ENCODE measurements at places on chromosomes 1 and 21.

GRCh38 chr1:16031551-16031950 lies 9.7 kb downstream of the CLCNKA start:
- no peak for DNase-seq

GRCh38 chr1:170700842-170701615 lies 37.1 kb downstream of the PRRX1 start:
- no peak for DNase-seq

DNA sequence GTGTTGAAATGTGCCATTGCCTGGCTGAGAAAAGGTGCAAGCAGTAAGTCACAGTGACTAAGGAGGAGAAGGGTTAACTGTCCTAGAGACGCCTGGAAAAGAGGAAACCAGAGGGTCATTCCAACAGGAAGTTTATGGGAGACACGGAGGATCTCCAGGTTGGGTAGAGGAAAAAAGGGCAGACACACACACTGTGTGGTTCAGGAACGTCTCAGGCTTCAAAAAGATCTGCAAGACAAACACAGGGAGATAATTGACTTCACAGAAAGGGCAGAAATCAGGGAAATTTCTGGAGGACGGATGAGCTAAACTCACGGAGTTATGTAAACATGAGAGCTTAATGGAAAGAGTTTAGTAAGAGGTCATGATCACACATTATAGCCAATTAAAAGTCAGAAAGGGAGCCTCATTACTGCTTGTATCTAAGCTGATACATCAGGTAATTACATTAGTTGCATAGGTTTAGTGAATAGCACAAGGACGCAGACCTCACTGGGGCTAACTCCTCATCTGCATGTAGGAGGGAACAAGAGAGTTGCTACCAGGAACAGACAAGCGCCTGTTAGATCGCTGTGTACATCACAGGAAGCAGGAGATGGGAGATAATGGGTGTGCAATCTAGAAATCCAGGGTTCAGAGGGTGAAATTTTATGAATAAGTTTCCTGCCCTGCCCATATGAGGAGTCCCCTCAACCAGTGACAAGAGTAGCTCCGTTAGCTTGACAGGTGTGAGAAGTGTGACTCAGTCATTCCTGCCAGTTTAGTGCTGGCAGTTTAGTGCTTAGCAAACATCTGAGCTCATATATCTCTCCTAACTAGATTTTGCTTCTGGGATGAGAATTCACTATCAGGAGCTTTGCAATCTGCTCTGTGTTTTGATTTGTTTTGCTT lies 96.6 kb upstream of the TNR start:
- DNase-seq = no peak

GRCh38 chr1:17688217-17688810 lies 66.8 kb upstream of the ACTL8 start:
- DNase-seq = no peak

GRCh38 chr1:173056365-173056764 lies 5.6 kb upstream of the TNFSF18 start:
- DNase-seq = no peak

DNA sequence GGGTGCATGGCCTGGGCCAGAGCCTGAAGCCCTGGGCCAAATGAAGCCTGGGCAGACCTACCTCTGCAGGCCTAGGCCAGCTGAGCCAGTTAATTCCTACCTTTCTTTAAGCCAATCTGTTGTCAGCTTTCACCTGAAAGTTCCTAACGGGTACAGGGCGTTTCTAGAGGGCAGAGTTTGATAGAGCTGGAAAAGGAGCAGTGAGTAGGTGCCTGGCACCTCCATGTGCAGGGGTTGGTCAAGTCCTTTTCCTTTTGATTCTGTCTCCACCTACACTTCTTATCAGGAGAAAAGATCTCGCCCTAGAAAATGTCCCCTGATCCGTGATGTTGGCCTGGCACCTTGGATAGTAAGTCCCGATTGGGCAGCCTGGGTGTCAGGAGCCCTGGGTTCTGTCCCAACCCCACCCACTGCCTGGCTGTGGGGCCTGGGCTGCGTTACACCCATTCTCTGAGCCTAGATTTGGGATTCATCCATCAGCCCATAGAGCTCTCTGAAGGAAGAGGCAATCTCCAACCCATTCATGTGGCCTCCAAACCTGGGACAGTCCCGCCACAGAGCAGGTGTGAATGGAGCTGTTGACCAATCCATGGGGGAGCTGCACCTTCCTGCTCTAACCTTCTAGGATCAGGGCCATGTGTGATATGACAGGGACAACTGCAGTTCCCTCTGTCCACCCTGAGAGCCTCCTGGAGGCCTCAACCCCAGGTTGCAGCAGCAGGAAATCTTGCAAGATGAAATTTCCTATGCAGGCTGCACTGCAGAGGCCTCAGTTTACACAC lies 304.3 kb downstream of the MATN1 start:
- DNase-seq = peak; percentile 41

DNA sequence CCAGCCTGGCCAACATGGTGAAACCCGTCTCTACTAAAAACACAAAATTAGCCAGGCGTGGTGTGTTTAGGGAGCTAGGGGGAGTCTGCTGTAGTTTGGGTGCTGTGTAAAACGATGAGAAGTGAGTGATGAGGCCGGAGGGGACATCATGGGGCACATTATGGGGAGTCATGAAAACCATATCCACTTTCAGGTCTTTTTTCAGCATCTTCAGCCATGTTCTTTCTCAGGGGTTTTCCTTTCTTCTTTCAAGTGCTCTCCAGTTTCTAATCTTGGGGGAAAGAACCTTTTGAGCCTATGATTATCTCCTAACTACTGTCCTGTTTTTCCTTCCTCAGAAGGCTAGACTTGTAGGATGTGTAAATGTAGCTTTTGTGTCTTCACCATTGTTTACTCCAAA lies 14.4 kb downstream of the KDM4A start:
- no peak for DNase-seq

- DNase-seq = no peak
Observed at GRCh38 chr21:17866590-17866989, 47.4 kb upstream of the C21orf91 start.

DNA sequence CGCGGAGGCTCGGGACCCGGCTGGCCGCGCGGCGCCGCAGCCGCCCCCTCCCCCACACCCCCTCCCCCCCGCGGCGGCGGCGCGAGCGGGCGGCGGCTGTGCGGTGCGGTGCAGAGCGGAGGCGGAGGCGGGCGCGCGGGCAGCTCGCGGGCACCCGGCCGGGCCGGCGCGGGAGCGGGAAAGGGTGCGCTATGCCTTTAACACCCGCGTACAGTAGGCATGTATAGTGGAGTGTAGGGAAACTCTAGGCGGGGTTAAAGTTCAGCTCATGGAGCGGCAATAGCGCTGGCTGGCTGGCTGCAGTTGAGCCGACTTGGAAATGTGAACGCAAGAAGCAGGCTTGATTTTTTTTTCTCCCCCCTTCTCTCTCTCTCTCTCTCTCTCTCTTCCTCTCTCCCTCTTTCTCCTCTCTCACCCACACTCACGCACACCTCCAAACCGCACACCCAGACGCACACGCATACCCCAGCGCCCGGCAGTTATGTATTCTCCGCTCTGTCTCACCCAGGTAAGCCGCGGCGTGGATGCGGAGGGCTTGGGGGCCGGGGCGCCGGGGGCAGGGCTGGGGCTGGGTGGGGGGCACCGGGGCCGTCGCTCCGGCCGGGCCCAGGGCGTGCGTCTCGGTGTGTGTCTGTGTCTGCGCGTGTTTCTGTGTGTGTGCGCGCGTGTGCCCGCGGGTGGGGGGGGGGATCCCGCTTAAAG lies at the start of gene NFIA:
NFIA (plus strand) TSS at position 251 of the 702 bp plus-strand sequence.
- peak; percentile 76 for DNase-seq

GRCh38 chr1:22781483-22781882 lies 70.8 kb downstream of the EPHB2 start:
- DNase-seq = no peak

- no peak for DNase-seq
Observed at GRCh38 chr1:5947978-5948680, 44.1 kb downstream of the NPHP4 start.

DNA sequence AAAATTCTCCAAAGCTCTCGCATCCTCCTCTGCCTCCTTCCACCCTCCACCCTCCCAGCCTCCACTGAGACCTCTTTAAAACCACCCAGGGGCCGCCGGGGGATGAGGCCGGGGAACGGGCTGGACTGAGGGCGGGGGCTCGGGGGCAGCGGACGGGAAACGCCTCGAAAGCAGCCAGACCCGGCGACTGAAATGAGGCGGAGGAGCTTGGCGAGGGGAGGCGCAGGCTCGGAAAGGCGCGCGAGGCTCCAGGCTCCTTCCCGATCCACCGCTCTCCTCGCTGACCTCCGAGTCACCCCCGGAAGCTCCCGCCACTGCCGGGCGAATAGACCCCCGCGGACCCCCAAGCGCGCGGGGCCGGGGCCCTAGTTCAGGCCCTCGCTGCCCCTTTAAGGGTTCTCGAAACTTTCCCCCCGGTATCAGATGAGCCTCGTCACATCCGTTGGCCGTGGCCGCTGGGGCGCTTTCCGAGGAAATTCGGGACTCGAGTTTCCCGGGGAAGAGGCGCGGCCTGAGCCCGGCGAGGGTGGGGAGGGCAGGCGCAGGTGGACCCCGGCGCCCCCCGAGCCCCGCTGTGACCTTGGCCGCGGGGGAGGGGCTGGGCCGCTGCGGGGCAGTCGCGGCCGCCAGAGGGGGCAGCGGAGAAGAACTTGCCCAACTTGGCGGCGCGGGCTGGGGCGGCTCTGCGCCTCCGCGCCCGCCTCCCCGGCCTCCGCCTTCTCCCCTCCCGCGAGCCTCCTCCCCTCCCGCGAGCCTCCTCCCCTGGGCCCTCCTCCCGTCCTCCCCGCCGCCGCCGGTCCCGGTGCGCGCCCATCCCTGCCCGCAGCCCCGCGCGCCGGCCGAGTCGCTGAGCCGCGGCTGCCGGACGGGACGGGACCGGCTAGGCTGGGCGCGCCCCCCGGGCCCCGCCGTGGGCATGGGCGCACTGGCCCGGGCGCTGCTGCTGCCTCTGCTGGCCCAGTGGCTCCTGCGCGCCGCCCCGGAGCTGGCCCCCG lies at the start of gene BACE2:
BACE2 (plus strand) TSS at position 813 of the 995 bp plus-strand sequence; CDS start at position 917, 104 bp downstream.
- peak; percentile 87 for DNase-seq

GRCh38 chr1:244303610-244303969 lies 148.1 kb downstream of the ADSS2 start:
- DNase-seq = no peak

- no peak for DNase-seq
Observed at GRCh38 chr1:33709783-33710718, 153.8 kb upstream of the HMGB4 start.
